Activated T-helper 1 cell treated with anti-CD3 and anti-CD28 coated beads, Interleukin-12 subunit alpha, Interleukin-12 subunit beta, Interleukin-2, Interleukin-4 antibody, amounts not matched to agents 30 ng/mL and 10 ng/mL and 1 ng/mL, durations not matched to agents 14 hours and 24 hours and 36 hours (primary cell): ENCODE measurements at places on chromosomes 7 and 10. TPM values are rescaled to one million over a fixed set of nuclear protein-coding genes. Genes with fewer than 3 reads are reported as not detected.

TMEM130 gene
- 0.29 and 0.42 TPM in 2 replicates for total RNA-seq

CNTNAP2 gene
- not detected in 2 replicates for total RNA-seq

DNA sequence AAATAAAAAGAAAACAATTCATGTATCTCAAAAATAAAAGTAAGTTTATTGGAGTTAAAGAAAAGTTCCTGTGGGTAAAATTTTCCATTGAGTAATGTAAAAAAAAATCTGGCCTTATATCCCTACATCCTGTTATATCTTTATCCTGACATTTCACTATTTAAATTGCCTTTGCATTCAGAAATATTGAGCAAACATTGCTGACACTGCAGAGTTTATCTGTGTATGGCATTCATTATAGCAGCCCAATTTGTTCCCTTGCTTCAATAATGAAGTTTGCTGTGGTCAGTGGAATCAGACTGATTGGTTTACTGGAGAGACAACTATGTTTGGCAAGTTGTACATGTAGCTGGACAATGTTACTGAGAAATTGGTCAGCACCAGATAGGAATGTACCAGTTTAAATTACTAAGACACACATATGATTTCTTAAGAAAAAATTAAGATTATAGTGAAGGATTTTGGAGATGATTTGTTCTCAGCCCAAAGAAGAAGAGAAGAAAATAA is 271.7 kb downstream of the ANKRD7 start:
- no peaks in the 10 kb centered on the region for H3K27me3 ChIP-seq
- no peaks in the 10 kb centered on the region for H3K36me3 ChIP-seq
- H3K4me1 ChIP-seq = no peaks in the 10 kb centered on the region
- H3K27ac ChIP-seq = no peak overlapping the region
- H3K4me3 ChIP-seq = no peak overlapping the region

DNA sequence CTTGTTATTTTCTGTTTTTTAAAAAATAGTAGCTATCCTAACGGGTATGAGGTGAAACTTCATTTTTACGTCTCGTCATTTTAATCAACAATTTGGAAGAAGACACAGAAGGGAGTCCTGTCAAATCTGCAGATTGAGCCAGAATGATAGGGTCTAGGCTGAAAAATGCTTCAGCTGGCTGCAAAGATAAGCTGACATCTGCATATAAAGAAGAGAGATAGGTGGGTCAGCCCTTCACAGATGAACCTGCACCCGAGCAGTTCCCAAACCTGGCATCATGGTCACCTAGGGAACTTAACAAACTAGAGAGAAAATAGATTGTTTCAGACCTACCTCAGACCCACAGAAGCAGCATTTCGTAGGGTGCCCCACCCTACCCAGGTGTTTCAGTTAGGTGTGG is 35.2 kb upstream of the BMPR1A start:
- no peak overlapping the region for H3K4me3 ChIP-seq
- no peak overlapping the region for H3K27ac ChIP-seq
- peaks cover 20% of the 10 kb centered on the region for H3K27me3 ChIP-seq
- peaks cover 6% of the 10 kb centered on the region for H3K4me1 ChIP-seq
- no peak for DNase-seq
- H3K36me3 ChIP-seq = no peaks in the 10 kb centered on the region

GRCh38 chr7:123131140-123131539 is 68.6 kb downstream of the SLC13A1 start:
- H3K4me1 ChIP-seq = no peaks in the 10 kb centered on the region
- H3K27me3 ChIP-seq = no peaks in the 10 kb centered on the region
- H3K36me3 ChIP-seq = no peaks in the 10 kb centered on the region
- DNase-seq = no peak

GRCh38 chr7:132579260-132579899 is 3.1 kb upstream of the PLXNA4 start:
- H3K36me3 ChIP-seq = no peaks in the 10 kb centered on the region
- no peak overlapping the region for H3K4me3 ChIP-seq
- no peak overlapping the region for H3K27ac ChIP-seq
- peaks cover 52% of the 10 kb centered on the region for H3K27me3 ChIP-seq

- no peaks in the 10 kb centered on the region for H3K4me1 ChIP-seq
- H3K4me3 ChIP-seq = no peak overlapping the region
- DNase-seq = no peak
- no peak overlapping the region for H3K27ac ChIP-seq
- no peaks in the 10 kb centered on the region for H3K36me3 ChIP-seq
Observed at GRCh38 chr10:4373612-4374011, 452.4 kb upstream of the AKR1E2 start.

TUBB8 gene
- total RNA-seq = not detected in 2 replicates

GRCh38 chr7:115734641-115735040 is 295.9 kb downstream of the TFEC start:
- no peaks in the 10 kb centered on the region for H3K36me3 ChIP-seq
- no peaks in the 10 kb centered on the region for H3K27me3 ChIP-seq
- no peak for DNase-seq
- H3K4me1 ChIP-seq = no peaks in the 10 kb centered on the region
